ENCODE measurements at places on chromosomes 2 and 18.

- DNase-seq: no peak
Observed at GRCh38 chr18:2687390-2688001, 32.0 kb downstream of the SMCHD1 start.

GRCh38 chr2:20543469-20544152, 96.7 kb downstream of the RHOB start:
- DNase-seq: no peak

DNA sequence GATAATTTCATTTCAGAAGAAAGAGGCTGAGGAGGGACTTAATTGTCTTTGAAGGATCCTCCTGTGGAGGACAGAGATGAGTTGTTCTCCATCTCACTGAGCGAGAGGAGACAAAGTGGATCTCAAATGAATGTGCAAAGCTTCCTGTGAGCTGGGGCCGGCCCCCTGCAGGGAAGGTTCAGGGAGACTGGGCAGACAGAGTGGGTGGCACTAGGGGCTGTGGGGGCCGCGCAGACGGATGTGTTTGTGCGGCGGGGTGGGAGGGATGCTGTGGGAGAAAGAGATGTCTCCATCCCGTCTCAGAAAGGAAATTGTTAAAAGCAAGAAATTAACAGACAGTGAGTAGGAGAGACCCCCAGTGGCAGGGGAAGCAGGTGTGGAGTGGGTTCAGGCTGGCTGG, 29.1 kb downstream of the KLHL29 start:
- DNase-seq: no peak

- DNase-seq: no peak
Observed at GRCh38 chr2:30136764-30137444, 9.9 kb upstream of the YPEL5 start.

- no peak for DNase-seq
Observed at GRCh38 chr2:24917731-24918325, 2.2 kb downstream of the ADCY3 start.

GRCh38 chr2:111698089-111698488, 185.9 kb downstream of the ANAPC1 start:
- no peak for DNase-seq

DNA sequence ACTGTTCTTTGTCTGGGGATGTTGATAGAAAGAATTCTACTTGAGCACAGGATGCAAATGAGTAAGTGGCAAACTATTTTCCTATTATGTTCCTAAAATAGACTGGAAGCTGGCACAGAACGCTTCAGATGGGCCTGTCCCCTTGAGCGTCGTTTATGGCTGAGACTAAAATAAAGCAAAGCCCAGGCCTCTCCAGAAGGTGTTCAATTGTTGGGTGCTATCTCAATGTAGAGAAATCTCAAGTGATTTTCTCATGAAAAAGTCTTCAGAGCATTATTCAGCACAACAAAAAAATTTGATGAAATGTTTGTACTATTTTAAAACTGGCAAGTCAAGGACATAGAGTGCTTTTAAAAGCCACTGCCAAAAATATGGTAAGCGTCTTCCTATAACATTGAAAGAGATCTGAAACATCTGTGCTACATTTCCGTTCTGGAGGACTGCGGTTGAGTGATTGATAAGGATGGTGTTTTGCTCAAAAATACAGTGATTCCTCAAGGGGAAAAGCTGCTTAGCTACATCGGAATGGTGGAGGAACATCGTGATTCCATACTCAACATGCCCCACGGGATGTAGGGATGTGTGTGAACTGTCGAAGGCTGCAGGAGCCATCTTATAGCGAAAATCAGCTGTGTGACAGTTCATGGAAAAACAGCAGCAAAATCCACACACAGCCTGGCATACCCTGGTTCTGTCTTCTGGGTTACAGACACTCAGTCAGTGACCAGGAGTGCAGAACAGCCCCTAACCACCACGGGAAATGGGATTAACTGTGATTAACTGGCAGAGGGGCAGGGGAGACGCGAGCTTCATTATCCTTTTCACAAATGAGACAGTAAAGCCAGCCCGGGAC, 10.4 kb upstream of the LRRFIP1 start:
- DNase-seq: no peak

DNA sequence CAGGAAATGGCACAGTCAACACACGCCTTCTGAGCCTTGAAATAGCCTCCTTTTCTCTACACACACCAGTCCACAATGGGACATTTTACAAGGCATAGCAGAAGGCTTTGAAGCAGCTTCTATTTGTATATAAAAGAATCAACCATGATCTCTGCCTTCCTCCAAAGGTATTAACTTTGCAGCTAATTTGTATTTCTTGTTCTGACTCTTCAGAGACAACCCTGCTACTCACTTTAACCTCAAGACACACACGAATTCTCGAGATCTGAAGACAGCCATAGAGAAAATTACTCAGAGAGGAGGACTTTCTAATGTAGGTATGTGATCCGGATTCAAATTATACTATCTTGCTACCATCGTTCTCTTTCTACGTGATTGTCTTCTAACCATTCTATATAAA, 104.6 kb downstream of the VIT start:
- no peak for DNase-seq

Data from mesendoderm (in vitro differentiated cells).